ENCODE measurements at places on chromosomes 5 and 9.
A peak's percentile ranks its signal among the peaks of the same experiment; 100 is the strongest.

DNA sequence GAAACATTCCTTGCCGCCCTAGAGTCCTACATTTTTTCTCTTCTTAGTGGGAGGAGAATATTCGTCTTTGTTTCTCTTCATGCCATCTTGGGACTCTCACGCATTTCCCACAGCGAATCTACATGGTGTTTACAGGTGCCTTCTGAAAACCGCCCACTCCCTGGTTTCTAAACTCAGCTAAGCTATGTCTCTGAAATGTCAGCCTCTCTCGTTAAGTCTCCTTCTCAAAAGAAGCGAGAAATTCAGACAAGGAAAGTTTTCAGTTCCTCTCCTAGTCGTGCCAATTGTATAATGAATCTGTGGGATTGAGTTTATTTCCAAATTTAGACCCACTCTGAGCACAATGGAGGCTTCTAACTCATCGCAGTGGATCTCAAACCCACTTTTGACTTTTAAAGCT is 186.8 kb upstream of the NFIB start:
- DNase-seq, result no peak

DNA sequence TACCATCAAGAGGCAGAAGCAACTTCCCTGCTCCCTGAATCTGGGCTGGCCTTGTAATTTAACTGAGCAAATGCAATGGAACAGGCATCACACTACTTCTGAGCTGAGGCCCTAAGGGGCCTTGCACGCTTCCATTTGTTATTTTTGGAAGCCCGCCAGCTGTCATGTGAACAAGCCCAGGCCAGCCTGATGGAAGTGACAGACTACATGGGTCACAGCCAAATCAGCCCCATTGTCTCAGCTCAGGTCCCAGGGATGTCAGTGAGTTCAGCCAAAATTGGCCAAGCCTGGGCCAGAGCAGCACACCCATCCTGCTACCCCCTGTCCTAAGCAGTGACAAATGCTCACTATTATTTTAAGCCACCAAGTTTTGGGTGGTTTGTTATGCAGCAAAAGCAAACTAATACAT is 72.8 kb downstream of the PRRT1B start:
- no peak for DNase-seq

GRCh38 chr9:93577078-93577974 is 942 bp downstream of the PHF2 start:
- no peak for DNase-seq

- no peak for DNase-seq
Measured at GRCh38 chr5:891837-892393, 686 bp downstream of the BRD9 start.

GRCh38 chr5:5105531-5105930 is 34.6 kb upstream of the ADAMTS16 start:
- DNase-seq, result no peak

DNA sequence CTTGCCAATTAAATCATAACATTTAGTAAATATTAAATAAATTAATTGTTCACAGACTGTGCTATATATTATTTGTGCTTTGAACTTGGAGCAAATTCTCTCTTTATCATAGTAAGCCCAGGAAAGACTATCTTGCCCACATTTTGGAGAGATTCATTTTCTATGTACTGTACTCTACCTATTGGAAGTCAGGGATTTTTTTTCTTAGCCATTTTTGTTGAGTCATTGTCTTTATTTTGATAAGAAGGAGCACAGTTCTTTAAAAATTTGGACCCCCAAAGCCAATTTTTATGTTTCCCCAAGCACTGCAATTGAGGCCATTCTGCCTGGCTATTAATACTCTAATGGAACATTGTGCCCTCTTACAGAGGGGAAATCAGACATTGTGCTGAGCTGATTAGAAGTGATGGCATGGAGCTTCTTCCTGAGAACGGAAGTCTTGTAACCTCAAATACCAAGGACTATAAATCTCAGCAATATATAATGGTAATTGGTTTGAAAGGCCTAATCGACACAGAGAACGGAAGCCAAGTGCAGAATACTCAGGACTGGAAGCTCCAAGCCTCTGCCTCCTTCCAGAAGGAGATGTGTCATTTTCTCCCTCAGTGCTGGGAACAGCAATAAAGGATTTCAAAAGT is 188.8 kb upstream of the PAPPA start:
- no peak for DNase-seq

DNA sequence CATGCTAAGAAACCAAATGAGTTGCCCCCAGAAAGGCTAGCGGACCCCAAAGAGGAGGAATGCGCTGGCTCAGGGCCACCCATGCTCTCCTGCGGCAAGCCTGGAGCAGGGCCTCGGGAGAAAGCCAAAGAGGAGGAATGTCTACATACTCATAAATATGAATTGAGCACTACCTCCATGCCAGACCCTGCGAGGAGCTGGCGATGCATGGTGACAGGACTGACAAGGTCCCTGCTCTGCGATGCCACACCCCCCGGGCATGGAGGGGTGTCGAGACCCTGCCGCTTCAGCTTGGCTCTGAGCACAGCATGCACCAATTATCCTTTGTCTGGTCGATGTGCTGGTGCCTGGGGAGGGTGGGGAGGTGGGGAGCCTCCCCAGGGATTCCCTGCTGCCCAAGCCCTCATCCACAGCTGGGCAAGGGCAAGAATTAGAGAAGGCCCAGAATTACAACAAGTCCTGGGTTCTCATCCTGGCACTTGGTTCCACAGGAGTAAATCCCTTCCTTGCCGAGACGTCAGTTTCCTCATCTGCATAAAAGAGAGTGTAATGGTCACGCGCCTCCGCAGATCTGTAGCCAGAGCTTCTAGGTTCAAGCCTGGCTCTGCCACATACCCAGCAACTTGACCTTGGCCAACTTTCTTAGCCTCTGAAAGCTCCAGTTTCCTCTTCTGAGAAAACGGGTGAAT is 74.4 kb downstream of the FAM114A2 start:
- no peak for DNase-seq

GRCh38 chr5:115602591-115603125 is 379 bp upstream of the TICAM2 start:
- DNase-seq, result no peak

DNA sequence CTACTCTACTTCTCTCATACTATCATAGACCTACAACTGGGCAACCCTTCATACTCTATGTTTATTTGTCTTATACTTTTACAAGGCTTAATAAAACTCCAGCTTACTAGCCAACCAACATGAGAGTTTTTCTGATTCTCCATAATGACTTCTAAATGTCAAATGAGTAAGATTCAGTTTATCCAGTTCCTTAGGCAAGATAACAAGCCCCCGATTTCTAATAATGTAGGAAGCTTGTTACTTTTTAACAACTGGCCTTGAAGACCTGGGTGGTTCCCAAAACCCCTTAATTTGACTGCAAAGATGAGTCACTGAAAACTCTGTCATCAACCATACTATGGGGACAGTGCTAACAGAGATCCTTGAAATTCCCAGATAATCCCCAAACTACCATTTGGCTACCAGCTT is 294.6 kb upstream of the ACTBL2 start:
- no peak for DNase-seq

DNA sequence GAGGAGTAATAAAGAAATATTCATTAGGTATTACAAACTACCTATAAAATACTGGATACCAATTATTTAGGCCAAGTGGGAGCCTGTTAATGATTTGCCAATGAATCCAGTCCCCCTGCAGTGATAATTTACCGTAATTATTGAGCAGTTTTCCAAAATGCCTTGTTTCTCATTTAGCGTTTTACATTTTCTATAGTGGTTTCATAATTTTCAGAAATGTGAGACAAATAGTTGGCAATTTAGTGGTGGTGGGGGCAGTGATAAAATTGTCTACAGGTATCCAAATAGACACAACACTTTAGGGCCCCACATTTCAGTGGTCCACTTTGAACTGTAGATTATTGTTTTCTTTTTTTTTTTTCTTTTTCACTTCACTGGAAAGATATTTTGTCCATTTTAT is 27.3 kb upstream of the ALDH1A1 start:
- no peak for DNase-seq

DNA sequence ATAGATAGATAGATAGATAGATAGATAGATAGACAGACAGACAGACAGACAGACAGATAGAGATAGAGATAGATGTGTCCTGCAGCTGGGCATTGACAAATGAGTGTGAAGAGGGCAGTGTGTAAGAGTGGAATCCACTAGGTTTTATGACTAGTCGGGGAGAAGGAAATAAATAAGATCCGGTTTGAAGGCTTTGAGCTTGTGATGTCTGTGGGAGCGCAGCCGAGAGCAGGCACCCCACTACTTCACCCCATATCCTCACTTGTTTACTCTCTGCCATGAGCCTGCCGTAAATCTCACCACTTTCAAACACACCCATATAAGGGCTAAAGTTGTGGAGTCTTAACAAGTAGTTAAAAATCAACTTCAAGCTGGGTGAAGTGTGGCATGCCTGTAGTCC is 1.4 kb upstream of the SUSD1 start:
- peak; percentile 6 for DNase-seq

DNA sequence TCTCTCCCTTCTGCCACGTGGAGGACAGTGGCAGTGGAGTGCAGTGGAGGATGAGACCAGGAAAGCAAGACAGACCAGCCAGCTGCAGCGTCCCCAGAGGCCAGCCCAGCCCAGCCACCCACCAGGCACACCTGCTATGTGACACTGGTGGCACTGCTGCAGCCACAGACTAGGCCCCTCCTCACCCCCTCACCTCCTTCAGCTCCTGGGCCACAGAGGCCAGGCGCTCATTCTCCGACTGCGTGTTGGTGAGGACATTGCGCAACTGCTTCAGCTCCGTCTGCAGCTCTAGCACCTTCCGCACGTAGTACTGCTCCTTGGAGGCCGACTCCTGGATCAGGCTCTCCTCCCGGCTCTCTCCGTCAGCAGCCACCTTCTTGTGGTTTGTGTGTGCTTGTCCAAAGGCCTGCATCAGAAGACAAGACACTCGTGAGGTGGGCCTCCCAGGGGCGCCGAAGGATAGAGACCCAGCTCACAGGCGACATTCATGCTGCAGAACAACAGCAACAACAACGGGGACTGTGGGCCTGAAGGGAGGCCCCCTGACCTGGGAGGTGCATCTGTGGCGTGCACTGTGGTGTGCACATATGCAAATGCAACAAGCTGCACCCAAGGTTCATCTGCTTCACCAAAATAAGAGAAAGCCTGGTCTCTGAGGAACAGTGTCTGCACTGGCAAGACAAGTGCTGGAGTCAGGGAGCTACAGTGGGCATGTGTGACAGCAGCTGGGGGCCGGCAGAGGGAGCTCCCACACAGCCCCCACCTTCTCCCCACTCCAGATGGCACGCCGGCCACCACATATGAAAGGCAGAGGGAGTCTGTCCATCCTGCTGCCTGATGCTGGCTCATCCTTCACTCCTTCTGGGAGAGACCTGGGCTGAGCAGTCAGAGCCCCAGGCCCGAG is 35.5 kb downstream of the BICD2 start:
- no peak for DNase-seq

Measured in stimulated activated CD8-positive, alpha-beta memory T cell treated with anti-CD3 and anti-CD28 coated beads, Interleukin-7, amount 100 ng/mL, for 4 hours (primary cell).